ENCODE measurements at places on chromosomes 5 and 9.

GRCh38 chr5:61142391-61142790, 19.9 kb downstream of the SMIM15 start:
- DNase-seq = no peak

- DNase-seq = no peak
These were observed 148.2 kb upstream of the KLF4 start for GRCh38 chr9:107637421-107638420.

DNA sequence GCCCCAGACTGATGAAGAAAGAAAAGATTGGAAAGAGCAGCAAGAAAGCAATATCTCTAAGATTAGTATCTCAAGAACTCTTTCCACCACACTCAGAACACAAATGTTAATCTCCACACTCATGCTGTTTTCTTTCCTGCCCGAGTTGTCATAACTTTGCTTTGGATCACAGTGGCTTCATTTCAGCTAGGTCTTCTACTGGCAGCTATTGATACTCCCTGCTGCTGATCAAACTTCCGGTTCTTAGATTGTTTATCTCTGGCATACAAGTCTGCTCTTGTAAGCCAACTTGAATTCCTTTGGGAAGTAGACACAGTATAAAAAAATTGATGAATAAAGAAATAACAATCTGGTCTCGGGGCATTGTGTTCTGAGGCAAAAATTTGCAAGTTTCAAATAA, 77.7 kb upstream of the SPEF2 start:
- no peak for DNase-seq

DNA sequence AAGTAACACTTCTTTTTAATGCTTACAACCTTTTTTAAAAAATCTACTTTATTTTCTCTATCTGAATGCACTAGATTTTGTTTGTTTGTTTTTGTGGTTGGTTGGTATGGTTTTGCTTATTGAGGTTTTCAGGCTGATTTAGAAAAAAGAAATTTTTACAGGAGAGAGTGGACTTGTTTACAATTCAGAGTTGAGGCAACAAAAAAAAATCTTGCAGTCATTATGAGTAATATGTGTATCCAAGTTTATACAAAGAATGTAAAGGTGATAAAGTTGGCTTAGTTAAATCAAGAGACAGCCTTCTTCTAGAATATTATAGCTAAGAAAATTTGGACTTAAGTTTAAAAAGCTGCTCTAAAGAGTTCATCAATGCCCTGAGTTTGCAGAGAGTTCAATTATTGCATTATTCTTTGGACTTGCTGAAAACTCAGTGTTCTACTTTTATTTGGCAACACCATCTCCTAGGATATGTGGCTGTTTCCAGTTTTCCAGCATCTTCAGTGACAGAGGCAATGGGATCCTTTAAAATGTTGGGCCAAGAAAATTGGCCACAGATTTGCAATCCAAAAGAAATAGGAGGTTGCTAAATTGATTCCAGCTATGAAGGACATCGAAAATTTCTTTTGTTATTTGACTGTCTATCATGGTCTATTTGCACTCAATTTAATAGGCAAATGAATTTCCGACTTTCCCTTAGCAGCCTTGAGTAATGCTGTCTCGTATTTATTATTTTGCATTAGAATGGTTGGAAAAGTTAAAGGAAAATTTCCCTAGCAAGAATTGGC, 10.7 kb downstream of the STK32A start:
- no peak for DNase-seq

DNA sequence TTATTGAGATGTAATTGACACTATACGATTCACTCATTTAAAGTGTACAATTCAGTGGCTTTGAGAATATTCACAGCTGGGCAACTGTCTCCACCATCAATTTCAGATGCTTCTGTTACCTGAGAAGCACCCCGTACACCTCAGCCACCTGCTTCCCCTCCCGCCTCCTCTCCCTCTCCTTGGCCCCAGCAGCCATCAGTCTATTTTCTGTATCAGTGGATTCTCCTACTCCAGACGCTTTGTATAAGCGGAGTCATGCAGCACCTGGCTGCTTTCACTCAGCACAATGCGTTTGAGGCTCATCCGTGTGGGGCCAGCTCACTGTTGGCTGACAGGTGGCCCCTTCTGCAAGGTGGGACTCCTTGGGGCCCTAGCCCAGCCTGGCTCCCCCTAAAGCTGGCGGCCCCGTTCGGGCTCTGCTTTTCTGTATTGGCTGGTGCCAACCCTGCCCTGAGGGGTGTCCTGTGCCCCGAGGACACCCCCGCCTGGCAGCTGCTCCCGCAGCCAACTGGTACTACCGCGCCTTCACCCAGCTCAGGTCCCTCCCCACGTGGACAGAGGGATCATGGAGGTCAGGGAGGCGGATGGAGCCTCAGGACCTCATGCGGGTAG, 124.4 kb upstream of the COL5A1 start:
- DNase-seq = no peak

GRCh38 chr9:4077499-4078102, 222.3 kb downstream of the GLIS3 start:
- peak; percentile 4 for DNase-seq

DNA sequence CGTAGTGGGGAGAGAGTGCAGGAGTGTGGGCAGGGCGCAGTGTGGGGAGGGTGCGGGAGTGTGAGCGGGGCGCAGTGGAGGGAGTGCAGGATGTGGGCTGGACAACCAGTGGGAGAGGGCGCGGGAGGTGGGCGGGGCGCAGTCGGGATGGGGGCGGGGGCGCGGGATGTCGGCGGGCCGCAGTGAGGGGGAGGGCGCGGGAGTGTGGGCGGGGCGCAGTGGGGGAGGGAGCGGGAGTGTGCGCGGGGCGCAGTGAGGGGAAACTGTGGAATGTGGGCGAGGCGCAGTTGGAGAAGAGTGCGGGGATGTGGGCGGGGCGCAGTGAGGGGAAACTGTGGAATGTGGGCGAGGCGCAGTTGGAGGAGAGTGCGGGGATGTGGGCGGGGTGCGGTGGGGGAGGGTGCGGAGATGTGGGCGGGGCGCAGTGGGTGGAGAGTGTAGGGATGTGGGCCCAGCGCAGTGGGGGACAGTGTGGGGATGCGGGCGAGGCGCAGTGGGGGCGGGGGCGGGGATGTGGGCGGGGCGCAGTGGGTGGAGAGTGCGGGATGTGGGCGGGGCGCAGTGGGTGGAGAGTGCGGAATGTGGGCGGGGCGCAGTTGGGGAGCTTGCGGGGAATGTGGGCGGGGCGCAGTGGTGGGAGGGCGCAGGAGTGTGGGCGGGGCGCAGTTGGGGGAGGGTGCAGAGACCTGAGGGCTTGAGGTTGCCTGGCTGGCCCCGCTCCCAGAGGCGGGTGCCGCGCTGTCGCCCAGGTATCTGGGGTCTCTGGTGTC, at the start of gene NXNL2:
Gene NXNL2, plus strand, starts transcription at position 723 of the 770 bp plus-strand sequence. CDS start 257 bp downstream, outside the sequence.
- DNase-seq = no peak

- DNase-seq = no peak
These were observed 216.6 kb downstream of the SGCD start for GRCh38 chr5:156543348-156544145.

DNA sequence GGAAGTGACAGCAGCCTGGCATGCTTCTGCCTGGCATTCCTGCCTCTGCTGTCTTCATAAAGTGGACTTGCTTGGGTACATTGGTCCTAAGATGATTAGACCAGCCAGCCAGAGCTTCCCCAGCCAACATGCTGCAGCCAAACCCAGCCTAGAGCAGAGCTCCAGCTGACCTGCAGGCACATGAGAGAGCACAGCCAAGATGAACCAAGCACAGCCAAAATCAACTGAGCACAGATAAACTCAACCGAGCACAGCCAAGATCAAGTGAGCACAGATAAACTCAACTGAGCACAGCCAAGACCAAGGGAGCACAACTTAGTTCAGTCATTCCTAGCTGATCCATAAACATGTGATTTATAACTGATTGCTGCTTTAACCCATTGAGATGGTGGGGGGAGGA, 266.5 kb downstream of the MSX2 start:
- DNase-seq = no peak

GRCh38 chr9:70802206-70802605, 319.2 kb downstream of the TRPM3 start:
- no peak for DNase-seq

Data from stimulated activated CD4-positive, alpha-beta T cell treated with anti-CD3 and anti-CD28 coated beads, TNF-alpha, amount 100 ng/mL, for 4 hours (primary cell).